Activated CD8-positive, alpha-beta T cell treated with anti-CD3 and anti-CD28 coated beads, Interleukin-2, amount 10 ng/mL, durations not matched to agents 7 days and 5 days (primary cell): ENCODE measurements at places on chromosomes 16 and 17.

DNA sequence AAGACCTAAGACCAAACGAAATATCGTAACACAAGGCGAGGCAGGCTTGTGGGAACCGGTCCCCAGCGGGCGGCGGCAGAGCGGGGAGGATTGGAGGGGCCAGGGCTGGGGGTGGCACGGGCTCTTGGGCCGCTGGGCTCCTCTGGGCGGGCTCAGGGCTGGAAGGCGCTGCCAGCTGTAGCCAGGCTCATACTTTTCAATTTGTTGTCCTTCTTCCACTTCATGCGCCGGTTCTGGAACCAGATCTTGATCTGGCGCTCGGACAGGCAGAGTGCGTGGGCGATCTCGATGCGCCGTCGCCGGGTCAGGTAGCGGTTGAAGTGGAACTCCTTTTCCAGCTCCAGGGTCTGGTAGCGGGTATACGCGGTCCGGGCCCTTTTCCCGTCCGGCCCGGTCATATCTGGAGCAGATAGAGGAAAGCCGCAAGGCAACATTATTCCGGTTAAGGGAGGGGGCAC, 1.5 kb downstream of the HOXB5 start:
- no peaks in the 10 kb centered on the region for H3K36me3 ChIP-seq
- H3K4me3 ChIP-seq: no peak overlapping the region
- no peak overlapping the region for H3K27ac ChIP-seq
- no peak for DNase-seq

- H3K4me3 ChIP-seq: peak overlapping the region; percentile 91
- H3K27me3 ChIP-seq: no peaks in the 10 kb centered on the region
- H3K4me1 ChIP-seq: peaks cover 24% of the 10 kb centered on the region
Observed at GRCh38 chr16:1494711-1495110, 1.6 kb downstream of the TELO2 start.

DNA sequence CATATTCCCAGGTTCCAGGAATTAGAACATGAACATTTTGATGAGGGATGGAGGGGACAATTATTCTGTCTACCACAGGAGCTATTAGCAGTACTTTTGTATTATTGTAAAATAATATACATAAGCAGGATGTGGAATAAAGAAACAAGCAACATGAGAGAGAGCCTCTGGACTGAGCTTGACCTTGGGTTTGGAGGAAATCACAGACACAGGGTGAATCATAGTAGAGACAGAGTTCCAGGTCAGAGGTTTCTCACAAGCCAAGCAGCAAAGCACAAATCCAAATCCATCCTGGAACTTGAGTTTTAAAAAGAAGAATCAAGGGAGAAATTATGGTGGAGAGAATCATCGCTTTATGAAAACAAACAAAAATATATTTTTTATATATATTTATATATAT, 5.1 kb downstream of the KRT31 start:
- no peak for DNase-seq
- H3K4me1 ChIP-seq: no peaks in the 10 kb centered on the region
- H3K27ac ChIP-seq: no peak overlapping the region
- H3K4me3 ChIP-seq: no peak overlapping the region
- H3K27me3 ChIP-seq: peaks cover 6% of the 10 kb centered on the region
- no peaks in the 10 kb centered on the region for H3K36me3 ChIP-seq

DNA sequence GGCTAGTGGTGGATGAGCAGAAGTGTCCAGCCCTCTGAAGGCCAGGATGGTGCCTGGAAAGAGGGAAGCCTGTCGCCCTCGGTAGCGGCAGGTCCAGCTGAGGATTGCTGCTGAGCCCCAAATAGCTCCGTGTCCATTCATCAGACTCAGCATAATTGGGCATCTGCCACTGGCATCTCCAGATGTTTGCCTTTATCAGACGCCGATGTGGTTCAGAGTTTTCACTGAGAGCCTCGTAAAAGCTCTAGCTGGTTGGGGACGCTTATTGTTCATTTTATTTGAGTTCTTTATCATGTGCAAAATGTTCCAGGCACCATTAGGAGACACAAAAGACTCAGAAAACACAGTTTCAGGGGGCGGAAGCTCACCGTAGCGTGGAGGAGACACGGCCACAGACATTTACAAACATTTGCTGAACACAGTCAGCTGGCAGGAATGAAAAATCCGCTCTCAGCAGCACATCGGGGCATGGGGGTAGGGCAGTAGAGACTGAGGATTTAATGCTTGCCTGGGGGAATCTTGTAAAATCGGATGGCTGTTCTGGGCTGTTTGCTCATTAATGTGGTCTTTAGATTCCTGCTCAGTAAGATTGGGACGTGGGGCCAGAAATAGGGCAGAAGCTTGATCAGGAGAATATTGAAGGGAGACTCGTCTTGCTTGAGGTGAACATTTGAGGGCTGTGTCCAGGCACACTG, 41.7 kb downstream of the SMPD3 start:
- no peak overlapping the region for H3K4me3 ChIP-seq
- no peaks in the 10 kb centered on the region for H3K36me3 ChIP-seq
- peaks cover 20% of the 10 kb centered on the region for H3K4me1 ChIP-seq
- peaks cover 20% of the 10 kb centered on the region for H3K27me3 ChIP-seq
- no peak overlapping the region for H3K27ac ChIP-seq
- no peak for DNase-seq

GRCh38 chr16:29312835-29313558, 93.5 kb downstream of the NPIPB11 start:
- no peaks in the 10 kb centered on the region for H3K27me3 ChIP-seq
- H3K27ac ChIP-seq: no peak overlapping the region
- H3K4me1 ChIP-seq: no peaks in the 10 kb centered on the region
- H3K36me3 ChIP-seq: no peaks in the 10 kb centered on the region
- no peak overlapping the region for H3K4me3 ChIP-seq

- peaks cover 40% of the 10 kb centered on the region for H3K4me1 ChIP-seq
- H3K27ac ChIP-seq: peak overlapping the region; percentile 96
- peaks cover 52% of the 10 kb centered on the region for H3K36me3 ChIP-seq
- H3K4me3 ChIP-seq: peak overlapping the region; percentile 88
Observed at GRCh38 chr16:74296104-74296431, 546 bp upstream of the PSMD7 start.

- H3K27ac ChIP-seq: no peak overlapping the region
- no peaks in the 10 kb centered on the region for H3K27me3 ChIP-seq
- no peak for DNase-seq
- H3K4me3 ChIP-seq: no peak overlapping the region
- H3K36me3 ChIP-seq: no peaks in the 10 kb centered on the region
Observed at GRCh38 chr16:72286936-72287620, 115.1 kb upstream of the PMFBP1 start.

DNA sequence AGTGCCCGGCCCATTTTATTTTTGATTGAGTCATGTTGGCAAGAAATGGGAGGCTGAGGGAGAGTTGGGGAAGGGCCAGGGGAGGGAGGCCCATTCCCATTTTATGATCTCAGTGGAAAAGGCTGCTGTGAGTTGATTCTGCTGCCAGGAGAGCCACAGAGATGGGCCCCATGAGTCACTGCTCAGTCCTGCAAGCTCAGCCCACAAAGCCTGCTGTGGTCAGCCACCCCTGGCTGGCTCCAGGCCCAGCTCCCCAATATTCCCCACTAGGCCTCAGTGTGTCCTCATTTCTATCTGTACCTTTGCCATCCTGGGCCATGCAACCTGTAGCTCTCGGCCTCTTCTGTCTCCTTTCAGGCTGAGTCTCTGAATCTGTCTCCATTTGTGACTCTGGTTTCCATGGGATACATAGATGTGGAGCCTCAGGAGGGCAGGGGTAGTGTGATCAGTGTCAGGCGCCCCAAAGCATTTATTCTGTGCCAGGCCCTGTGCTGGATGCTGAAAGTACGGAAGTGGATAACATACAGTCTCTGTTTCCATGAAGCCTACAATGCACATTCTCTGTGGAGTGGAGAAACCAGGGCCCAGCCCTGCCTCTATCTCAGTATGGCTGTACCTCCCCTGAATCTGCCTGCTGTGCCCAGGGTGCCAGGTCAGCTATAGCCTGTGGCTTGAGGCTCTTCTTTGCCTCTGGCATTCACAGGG, 1.9 kb upstream of the PLEKHG4 start:
- no peak for DNase-seq
- H3K4me1 ChIP-seq: peaks cover 17% of the 10 kb centered on the region
- peaks cover 10% of the 10 kb centered on the region for H3K36me3 ChIP-seq
- no peaks in the 10 kb centered on the region for H3K27me3 ChIP-seq
- peak overlapping the region; percentile 27 for H3K27ac ChIP-seq

GRCh38 chr17:60352569-60352968, 39.4 kb downstream of the USP32 start:
- H3K4me3 ChIP-seq: no peak overlapping the region
- H3K36me3 ChIP-seq: peaks cover 9% of the 10 kb centered on the region
- H3K27me3 ChIP-seq: no peaks in the 10 kb centered on the region
- H3K4me1 ChIP-seq: peaks cover 27% of the 10 kb centered on the region

DNA sequence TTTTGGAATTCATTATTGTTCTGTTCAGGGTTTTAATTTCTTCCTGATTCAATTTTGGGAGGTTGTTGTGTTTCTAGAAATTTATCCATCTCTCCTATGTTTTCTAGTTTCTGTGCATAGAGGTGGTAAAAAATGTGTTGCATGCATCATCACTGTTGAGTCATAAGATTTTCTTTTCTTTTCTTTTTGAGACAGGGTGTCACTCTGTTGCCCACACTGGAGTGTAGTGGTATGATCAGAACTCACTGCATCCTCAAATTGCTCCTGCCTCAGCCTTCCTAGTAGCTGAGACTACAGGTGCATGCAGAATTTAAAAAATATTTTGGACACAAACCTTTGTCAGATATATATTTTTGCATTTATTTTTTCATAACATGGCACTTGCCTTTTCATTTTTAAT, 184.8 kb downstream of the BCAS3 start:
- no peak overlapping the region for H3K4me3 ChIP-seq
- H3K27me3 ChIP-seq: no peaks in the 10 kb centered on the region
- no peak overlapping the region for H3K27ac ChIP-seq
- H3K4me1 ChIP-seq: peaks cover 16% of the 10 kb centered on the region
- H3K36me3 ChIP-seq: no peaks in the 10 kb centered on the region

GRCh38 chr16:11668623-11669379, 546 bp downstream of the SNN start:
- H3K36me3 ChIP-seq: peaks cover 4% of the 10 kb centered on the region
- H3K4me1 ChIP-seq: peaks cover 79% of the 10 kb centered on the region
- no peak for DNase-seq
- peak overlapping the region; percentile 84 for H3K4me3 ChIP-seq
- no peak overlapping the region for H3K27ac ChIP-seq

DNA sequence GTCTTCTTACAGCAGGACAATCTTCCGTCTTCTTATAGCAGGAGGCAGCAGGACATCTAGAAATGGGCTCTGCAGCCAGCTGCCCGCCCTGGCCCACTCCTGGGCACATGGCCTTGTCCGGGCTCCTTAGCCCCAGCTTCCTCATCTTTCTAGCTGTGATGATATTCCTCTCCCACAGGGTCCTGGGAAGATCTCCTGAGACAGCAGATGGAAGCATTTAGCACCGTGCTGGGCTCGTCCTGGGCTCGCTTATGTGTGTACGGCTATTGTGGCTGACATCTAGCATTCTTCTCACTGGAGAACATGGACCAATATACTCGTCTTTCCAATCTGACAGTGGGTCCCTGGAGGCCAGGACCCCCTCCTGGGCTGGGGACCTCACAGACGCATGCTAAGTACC, 48.5 kb downstream of the TIMM22 start:
- no peak for DNase-seq
- no peaks in the 10 kb centered on the region for H3K4me1 ChIP-seq
- H3K36me3 ChIP-seq: peaks cover 24% of the 10 kb centered on the region
- no peak overlapping the region for H3K4me3 ChIP-seq
- H3K27me3 ChIP-seq: no peaks in the 10 kb centered on the region
- no peak overlapping the region for H3K27ac ChIP-seq

DNA sequence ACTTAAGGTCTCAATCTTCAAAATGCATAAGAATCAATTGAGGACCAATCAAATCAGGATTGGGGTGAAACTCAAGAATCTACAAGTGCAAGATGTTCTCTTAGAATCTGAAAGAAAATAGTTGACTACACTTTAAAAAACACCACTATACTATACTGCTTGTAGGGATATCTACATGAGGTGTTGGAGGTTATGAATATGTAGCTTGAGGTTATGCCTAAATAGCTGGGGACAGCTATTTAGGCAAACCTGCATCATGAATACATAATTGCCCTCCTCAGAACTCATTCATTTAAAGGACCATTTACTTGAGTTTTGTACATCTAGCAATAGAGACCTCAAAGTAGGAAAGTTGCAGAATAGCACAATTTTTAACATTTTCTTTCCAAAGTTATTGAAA, 40.1 kb downstream of the KCNJ16 start:
- H3K27me3 ChIP-seq: peaks cover 2% of the 10 kb centered on the region
- no peak for DNase-seq
- H3K36me3 ChIP-seq: no peaks in the 10 kb centered on the region
- H3K4me1 ChIP-seq: no peaks in the 10 kb centered on the region
- no peak overlapping the region for H3K27ac ChIP-seq
- no peak overlapping the region for H3K4me3 ChIP-seq

- H3K27ac ChIP-seq: no peak overlapping the region
- H3K36me3 ChIP-seq: peaks cover 2% of the 10 kb centered on the region
- no peaks in the 10 kb centered on the region for H3K27me3 ChIP-seq
Observed at GRCh38 chr16:89955001-89955685, 6.6 kb downstream of the DEF8 start.

- no peaks in the 10 kb centered on the region for H3K36me3 ChIP-seq
- H3K27ac ChIP-seq: no peak overlapping the region
- no peak overlapping the region for H3K4me3 ChIP-seq
- H3K27me3 ChIP-seq: peaks cover 25% of the 10 kb centered on the region
Observed at GRCh38 chr17:61427567-61427966, 24.7 kb upstream of the TBX4 start.

DNA sequence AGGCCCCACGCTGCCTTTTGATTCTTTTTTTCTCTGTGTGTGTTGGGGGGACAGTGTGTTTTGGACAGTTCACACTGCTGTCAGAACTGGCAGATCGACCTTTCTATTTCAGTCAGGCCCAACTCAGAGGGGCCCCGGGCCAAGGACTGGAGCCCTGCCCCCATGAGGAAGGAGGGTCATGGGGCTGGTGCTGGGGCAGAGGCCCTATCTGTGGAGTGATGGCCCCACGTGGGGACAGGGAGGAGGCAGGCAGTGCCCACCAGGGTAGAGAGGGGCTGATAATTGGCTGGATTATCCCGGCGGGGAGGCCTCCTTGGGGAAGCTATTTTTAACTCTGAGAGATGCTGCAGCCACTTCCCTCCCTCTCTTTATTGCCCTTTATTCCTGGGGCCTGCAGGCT, 5.7 kb upstream of the KCNJ12 start:
- H3K4me3 ChIP-seq: no peak overlapping the region
- peaks cover 5% of the 10 kb centered on the region for H3K27me3 ChIP-seq
- no peaks in the 10 kb centered on the region for H3K4me1 ChIP-seq
- H3K36me3 ChIP-seq: no peaks in the 10 kb centered on the region

- DNase-seq: no peak
- peaks cover 36% of the 10 kb centered on the region for H3K27me3 ChIP-seq
- H3K27ac ChIP-seq: no peak overlapping the region
- H3K36me3 ChIP-seq: no peaks in the 10 kb centered on the region
- H3K4me3 ChIP-seq: no peak overlapping the region
Observed at GRCh38 chr16:85754413-85754812, 3.5 kb upstream of the C16orf74 start.
